Fibroblast of the aortic adventitia (primary cell): ENCODE measurements at places on chromosomes 13 and 19.

GRCh38 chr13:46126056-46126455, 21.2 kb upstream of the CPB2 start:
- no peak for DNase-seq

GRCh38 chr13:98221234-98221633, 44.2 kb upstream of the RNF113B start:
- peak; percentile 76 for DNase-seq

DNA sequence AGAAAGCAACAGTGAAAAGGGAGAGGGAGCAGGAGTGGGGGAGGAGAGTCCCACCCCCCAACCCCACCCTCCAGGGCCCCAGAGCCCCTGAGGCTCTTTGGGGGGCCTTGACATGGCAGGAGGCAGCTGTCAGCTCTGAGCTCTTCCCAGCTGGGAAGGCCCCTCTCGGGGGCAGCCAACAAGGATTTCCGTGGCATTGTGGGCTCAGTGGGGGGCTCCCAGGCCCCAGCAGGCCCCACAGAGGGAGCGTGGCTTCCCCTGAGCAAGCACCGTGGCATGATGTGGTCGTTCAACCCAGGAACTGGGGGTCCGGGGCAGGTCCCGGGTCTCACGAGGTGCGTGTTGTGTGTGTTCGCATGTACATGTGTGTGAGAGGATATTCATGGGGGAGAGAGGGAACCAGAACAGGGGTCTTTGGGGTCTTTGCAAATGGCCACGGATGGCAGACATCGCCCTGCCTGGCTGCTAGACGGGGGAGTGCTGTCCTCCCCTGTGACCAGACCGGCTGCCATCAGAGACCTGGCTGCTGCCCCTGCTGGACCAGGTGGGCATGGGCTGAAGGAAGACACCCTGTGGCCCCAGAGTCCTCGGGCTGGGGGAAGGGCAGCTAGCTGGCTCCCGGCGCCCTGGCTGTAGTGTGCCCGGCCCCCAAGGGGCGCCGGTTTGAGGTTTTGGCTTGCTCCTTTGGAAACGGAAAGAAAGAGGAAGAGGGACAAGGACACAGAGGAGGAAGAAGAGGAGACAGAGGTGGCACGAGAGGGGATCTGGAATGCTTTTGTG, 3.7 kb upstream of the AKAP8L start:
- no peak for DNase-seq

DNA sequence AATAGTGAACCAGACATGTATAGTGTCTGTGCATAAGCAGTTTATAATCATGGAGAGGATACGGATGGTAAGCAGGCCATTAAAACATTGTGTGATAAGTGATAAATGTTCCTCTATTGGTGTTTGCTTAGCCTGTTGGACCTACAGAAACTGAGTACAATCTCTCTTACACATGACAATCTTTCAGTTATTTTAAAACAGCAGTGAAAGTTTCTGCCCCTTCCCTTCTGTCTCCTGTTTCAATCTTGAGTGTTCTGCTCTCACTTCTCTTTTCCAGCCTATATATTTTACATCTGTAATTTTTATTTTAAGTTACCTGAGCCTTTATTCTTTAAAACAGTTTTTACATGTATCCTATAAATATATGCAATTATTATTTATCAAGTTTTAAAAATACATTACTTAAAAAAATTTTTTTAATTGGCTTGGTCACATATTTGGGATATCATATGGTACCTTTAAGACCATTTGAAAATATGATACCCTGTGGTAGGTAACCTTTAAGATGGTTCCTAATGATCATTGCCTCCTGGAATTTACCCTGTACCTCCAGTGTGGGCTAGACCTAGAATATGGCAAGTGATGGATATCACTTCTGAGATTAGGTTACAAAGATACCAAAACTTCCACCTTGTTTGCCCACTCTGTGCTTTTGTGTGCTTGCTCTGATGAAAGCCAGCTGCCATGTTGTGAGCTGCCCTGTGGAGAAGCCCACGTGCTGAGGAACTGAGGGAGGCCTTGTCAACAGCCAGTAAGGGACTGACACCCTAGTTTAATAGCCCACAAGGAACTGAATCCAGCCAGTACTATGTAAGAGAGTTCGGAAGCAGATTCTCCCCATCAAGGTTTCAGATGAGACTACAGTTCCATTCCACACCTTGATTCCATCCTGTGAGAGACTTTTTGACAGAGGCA, 99.3 kb downstream of the DHRS12 start:
- DNase-seq, result no peak

- DNase-seq, result no peak
Measured at GRCh38 chr13:44404261-44405132, 30.9 kb downstream of the SERP2 start.

- DNase-seq, result no peak
Measured at GRCh38 chr13:40013554-40013953, 358.1 kb downstream of the COG6 start.

DNA sequence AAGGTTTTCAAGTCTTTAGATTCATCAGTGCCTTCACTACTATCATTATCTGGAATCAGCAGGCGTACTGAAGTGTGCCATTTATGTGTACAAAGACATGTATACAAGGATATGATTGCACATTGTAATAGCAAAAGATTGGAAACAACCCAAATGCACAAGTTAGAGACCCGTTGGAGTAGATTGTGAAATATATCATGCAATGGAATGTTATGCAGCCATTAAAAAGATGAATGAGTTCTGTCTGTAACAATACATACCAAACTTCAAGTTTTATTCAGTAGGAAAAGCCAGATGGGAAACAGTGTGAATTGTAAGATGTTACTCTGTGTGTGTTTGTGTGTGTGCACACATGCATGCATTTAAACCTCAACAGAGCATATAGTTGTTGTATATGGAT, 97.9 kb downstream of the DGKH start:
- no peak for DNase-seq

- DNase-seq, result peak; percentile 97
Measured at GRCh38 chr19:1177322-1178114, 3.5 kb upstream of the SBNO2 start.

- DNase-seq, result no peak
Measured at GRCh38 chr19:45985321-45985720, 9.9 kb upstream of the CCDC61 start.
